ENCODE measurements at places on chromosomes 3 and 15.

GRCh38 chr3:115980709-115981108 lies 357.4 kb downstream of the GAP43 start:
- DNase-seq: no peak

DNA sequence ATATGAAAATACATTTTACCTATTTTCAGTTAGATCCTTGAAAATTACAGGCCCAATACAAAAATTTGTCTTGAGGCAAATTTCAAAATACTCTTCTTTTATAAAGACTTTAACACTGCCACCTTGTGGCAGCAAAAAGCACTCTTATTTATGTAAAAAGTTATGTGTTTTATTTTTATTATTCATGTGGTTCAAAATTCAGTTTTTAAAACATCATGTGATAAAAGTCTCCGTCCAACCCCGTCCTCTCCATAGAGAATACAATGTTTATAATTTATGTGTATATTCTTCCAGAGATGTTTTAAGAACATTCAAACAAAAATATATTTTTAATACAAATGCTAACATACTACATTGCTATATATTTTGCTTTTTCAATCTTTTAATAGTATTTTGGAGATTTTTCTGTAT lies 36.9 kb upstream of the TRIM59 start:
- DNase-seq: peak; percentile 65

GRCh38 chr3:47011371-47011770 lies 31.9 kb downstream of the NBEAL2 start:
- no peak for DNase-seq

GRCh38 chr3:148588291-148588690 lies 109.4 kb upstream of the AGTR1 start:
- DNase-seq: no peak

DNA sequence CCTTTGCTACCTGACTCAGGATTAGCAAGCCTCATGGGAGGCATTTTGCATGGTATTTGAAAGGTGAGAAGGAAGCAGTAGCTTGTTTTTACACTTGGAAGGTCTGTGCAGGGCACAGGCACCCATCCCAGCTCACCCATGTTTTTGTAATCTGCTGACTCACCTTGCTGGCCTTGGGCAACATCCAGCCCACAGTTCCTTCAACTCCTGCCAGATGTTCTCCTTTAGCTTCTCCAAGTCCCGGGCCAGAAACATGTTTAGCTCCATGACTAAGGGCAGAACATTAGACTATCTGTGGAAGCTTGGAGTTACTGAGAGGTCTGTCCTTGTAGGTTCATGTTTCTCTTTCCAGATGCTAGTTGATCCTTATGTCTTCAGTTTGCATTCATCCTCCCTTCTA lies 12.4 kb upstream of the ZNF770 start:
- DNase-seq: no peak

DNA sequence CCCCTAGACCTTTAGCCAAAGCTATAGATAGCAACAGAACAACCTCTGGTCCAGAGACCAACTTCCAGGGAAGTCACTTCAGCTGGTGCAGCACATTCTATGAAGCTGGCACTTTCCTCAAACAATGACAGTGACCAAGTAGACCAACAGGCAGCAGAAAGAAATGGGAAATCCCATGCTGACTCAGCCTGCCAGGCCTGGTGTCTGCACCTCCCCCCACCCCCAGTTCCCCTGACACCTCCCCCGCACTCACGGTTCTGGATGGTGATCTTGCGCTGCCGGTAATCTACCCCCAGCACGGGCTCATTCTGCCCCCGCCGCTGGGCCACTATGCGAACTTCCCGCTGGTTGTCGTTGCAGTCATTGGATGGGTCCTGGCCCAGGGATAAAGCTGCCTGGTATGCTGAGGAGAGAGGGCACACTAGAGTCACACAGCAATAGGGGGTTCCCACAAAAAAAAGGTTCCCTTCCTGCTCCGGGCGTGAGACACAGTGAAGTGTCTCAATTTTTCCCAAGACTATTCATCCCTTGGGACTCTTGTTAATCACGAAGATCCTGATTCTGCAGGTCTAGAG lies 17.0 kb downstream of the ILDR1 start:
- no peak for DNase-seq
